Naive thymus-derived CD8-positive, alpha-beta T cell (primary cell): ENCODE measurements at places on chromosomes 16 and 17.

DNA sequence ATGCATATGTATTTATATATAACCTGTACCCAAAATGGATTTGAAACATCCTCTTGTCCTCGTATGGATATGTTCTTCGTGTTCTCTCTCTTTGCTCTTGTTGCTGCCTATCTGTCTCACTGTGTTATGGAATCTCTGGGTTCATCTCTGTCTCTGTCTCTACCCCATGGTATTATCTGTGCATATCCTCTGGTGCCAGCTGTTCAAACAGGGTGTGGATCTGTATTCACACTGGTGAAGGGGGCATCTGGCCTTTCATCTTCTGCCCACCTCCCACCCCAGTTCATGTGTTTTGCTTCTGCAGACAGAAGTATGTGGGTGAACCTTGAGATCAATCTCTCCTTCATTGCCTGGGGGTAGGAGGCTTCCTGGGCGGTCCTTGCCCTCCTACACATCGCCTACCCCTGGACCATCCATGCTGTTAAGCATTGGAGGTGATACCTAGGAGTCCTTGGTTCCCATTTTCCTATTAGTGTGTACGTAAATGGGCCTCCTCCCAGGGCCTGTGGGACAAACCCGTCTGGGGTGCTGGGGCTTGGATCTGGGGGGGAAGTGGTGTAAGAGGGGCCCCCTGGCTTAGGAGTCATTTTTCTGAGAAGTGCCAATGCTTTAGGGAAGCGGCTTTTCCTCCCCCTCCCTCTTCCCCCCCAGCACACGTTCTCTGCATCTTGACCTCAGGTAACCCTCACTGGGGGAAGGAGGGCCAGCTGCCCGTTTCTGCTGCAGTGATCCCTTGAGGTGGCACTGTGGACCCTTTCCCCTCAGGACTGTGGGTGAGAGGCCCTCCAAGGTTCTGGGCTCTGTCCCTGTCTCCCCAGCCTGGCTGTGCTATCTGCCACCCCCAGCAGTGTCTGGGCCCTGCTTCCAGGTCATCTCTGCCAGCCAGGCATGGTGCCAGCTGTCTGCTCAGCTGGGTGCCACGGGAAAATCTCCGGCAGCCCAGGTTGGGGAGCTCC lies 21.1 kb downstream of the RARA start:
- no peak for DNase-seq

GRCh38 chr17:43714465-43715149 lies 44.0 kb downstream of the SOST start:
- DNase-seq: no peak

DNA sequence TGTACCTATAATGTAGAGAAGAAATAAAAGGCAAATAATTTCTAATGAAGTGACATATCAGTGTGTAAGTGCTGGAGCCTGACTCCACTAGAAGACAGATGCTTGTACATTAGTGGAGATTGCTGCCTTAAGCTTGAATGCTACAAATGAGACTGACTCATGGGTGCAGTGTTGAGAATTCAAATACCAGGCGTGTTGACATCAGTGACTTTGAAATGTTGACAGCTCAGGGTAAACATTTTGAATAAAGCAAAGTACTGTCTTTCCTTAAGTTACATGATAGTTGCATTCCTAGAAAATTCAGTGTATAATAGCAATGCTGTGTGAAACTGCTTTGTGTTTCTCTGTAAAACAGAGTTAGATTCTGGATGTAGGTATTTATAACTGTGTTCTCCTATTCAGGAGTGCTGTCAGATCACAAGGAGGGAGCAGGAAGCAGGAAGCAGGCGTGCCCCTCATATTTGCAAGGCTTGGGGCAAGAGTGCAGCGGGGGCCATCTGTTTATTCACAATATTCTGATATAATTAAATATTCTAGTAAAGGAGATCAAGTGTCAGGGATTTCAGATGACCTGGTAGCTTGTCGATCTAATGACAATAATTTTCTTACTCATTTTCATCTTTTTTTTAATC lies 119.0 kb downstream of the SPECC1 start:
- no peak for DNase-seq

DNA sequence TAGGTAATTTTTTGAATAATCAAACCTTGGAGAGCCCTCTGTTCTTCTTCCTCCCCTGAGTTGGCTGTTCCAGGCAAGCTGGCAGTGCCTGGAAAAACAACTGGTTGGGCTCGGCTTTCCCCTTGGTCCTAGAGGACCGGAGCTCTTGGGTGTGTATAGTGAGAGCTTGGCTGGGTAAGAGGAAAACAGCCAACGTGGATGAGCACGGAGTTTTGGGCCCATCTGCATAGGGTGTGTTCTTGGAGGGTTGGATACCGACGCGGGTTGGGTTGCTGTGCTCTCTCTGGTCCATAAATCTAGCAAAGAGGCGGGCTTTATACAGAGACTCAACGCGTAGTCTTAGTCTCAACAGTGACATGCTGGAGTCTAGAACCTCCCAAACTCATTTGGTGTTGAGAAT lies 23.2 kb downstream of the ITGB3 start:
- no peak for DNase-seq

- DNase-seq: no peak
Measured at GRCh38 chr17:55157165-55157564, 107.6 kb upstream of the HLF start.

- DNase-seq: peak; percentile 30
Measured at GRCh38 chr17:1229349-1229899, 40.8 kb upstream of the BHLHA9 start.

GRCh38 chr17:4433515-4434031 lies at the start of gene SPNS3:
TSS of gene SPNS3 (plus strand) at chr17:4433940. CDS start at chr17:4433968, 28 bp downstream.
- no peak for DNase-seq

GRCh38 chr17:28041844-28042656 lies 427 bp upstream of the NLK start:
- no peak for DNase-seq

DNA sequence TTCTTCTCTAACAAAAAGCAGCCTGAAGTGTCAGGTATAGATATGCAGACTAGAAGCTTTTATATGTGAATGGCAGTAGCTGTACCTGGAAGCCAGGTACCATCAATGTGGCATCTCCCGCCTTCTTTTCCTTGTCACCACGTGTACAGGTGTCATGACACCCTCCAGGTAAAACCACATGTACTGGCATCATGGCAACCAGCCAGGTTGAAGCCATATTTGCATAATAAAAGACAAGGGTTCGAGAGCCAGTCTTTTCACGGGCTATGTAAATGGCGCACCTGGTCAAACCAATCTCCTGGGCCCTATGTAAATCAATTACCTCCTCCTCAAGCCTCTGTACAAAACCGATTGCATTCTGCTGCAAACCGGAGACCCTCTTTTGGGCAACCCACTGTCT lies 541.3 kb downstream of the CDH11 start:
- DNase-seq: no peak

GRCh38 chr16:21001262-21001661 lies 100.7 kb downstream of the LYRM1 start:
- no peak for DNase-seq

DNA sequence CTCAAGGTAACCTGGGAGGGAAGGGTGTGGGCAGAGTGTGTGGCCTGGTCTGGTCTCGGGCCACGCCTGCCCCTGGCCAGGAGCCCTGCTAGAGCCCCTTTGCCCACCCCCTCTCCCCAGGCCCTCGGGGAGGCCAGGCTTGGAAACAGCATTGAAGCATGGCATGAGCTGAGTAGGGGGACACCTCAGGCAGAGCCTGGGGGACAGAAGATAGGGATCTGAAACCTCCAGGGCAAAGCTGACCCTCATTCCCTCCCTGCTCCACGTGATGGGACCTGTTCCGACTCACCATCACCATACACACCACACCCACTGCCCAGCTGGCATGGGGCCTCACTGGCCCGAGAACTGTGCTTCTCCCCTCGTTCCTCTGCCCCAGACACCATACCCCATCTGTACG lies 2.5 kb downstream of the RFNG start:
- no peak for DNase-seq
